ENCODE measurements at places on chromosomes 13 and 19. TPM values are rescaled to one million over a fixed set of nuclear protein-coding genes. Genes with fewer than 3 reads are reported as not detected.

- no peak for DNase-seq
Observed at GRCh38 chr19:5026706-5027273, 57.9 kb downstream of the KDM4B start.

GRCh38 chr19:34644991-34645461 lies 31.9 kb downstream of the SCGB2B2 start:
- DNase-seq, result peak; percentile 2

Gene SULT2B1
- polyA plus RNA-seq, result 5.6 TPM

Gene CGB8
- 0.55 TPM for polyA plus RNA-seq

DNA sequence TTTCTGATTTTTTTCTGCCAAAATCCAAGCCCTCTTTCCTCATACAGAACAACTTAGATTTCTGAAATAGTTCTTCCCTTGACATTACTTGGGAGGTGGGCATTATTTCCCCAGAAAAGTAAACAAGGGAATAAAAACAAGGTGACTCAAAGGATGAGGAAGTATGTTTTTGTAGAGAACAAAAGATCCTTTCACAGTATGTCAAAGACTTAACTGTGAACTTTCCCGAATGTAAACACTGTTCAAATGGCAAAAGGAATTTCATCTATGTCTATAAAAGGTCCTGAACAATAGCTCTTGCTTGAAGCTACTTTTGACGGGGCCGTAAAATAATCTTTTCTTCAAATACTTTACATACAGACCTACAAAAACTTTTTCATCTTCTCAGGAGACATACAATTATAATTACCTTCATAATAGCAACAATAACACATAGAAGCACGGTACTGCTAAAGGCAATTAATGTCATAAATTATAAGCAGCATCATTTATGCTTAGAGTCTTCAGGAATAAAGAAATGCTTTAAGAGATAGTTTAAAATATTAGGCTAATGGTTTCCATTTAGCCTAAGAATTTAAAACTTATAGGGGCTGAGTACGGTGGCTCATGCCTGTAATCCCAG lies 191.1 kb downstream of the RGCC start:
- no peak for DNase-seq

GRCh38 chr19:19224852-19225494 lies 13.2 kb downstream of the NCAN start:
- DNase-seq, result peak; percentile 19

Gene SWSAP1
- polyA plus RNA-seq, result not detected

Gene THSD1
- polyA plus RNA-seq, result 18.8 TPM

Measured in muscle of arm (tissue), 14 donors.